ENCODE measurements at places on chromosomes 13 and 19.

DNA sequence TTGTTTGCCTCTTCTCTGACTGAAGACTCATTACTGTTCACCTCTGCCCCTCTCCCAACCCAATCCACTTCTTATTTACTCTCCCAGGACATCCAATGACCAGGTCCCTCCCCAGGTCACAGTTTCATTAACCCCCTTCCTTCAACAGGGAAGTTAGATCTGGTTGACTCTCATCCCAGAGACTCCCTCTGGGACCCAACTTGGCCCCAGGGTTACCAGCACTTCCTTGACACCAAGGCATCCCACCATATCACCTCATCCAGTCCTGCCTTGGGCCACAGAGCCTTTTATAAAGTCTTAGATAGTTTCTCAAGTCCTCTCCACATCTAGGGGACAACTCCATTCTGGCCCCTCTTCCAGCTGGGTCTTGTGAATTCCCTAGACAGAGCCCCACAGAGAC, 470.6 kb upstream of the TSHZ3 start:
- DNase-seq = no peak

GRCh38 chr13:27638521-27638920, 16.8 kb downstream of the POLR1D start:
- no peak for DNase-seq

- no peak for DNase-seq
These were observed 22.9 kb downstream of the NAXD start for GRCh38 chr13:110638257-110638656.

DNA sequence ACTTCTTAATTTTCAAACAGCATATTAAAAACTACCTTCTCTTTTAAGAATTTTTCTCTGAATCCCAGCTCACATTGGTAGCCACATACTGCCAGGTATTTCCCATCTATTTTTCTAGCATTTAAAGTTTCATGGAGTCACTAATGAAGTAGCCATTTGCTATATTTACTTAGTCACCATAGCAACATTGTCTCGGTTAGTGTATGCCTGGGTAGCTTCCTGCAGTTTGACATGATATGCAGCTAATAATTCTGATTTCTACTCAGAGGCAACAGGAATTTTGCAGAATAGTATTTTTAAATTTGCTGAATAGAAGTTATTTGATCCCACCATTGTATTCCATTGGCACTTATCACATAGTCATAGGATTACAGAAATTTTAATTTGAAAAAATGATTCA, 30.9 kb upstream of the KCTD4 start:
- no peak for DNase-seq

- DNase-seq = no peak
These were observed 24.2 kb downstream of the UHRF1 start for GRCh38 chr19:4933528-4933927.

DNA sequence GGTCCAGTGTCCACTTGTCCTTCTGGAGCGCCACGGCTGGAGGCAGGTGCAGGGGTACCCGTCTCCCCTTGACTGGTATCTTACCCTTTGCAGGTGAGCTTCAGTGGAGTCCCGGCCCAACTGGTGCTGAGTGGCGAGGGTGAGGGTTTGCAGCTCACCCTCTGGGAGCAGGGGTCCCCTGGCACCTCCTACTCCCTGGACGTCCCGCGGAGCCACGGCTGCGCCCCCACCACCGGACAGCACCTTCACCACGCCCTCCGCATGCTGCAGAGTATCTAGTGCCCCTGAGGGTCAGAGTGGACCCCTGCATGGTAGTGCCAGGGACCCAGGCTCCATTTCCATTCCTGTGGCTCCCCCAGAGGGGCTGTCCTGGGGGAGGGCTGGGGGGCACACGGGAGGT, 11.1 kb downstream of the PLK5 start:
- DNase-seq = no peak

- no peak for DNase-seq
These were observed 5.1 kb upstream of the NANOS2 start for GRCh38 chr19:45919678-45920077.

DNA sequence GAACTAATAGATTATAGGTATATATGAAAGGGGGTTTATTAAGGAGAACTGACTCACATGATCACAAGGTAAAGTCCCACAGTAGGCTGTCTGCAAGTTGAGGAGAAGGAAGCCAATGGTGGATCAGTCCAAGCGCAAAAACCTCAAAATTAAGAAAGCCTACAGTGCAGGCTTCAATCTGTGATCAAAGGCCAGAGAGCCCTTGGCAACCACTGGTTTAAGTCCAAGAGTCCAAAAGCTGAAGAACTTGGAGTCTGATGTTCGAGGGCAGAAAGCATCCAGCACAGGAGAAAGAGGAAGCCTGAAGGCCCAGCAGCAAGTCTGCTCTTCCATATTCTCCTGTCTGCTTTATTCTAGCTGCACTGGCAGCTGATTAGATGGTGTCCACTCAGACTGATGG, 721.3 kb upstream of the PCDH9 start:
- no peak for DNase-seq

- DNase-seq = no peak
These were observed 515.5 kb downstream of the MYO16 start for GRCh38 chr13:109144693-109145437.
